ENCODE measurements at places on chromosomes 1 and 21. TPM values are rescaled to one million over a fixed set of nuclear protein-coding genes. Genes with fewer than 3 reads are reported as not detected.

The OR2T29 gene
- total RNA-seq: not detected

The PRUNE1 gene
- total RNA-seq: 17.4 TPM

The CCDC185 gene
- not detected for total RNA-seq

The BLACAT1 gene
- not detected for total RNA-seq

The RIPPLY3 gene
- total RNA-seq: not detected

The ASCL5 gene
- not detected for total RNA-seq
